Stimulated activated naive CD8-positive, alpha-beta T cell treated with anti-CD3 and anti-CD28 coated beads, Interleukin-15, Interleukin-2, amounts not matched to agents 100 U/mL and 50 U/mL, for 24 hours (primary cell): ENCODE measurements at places on chromosomes 1 and 21.

DNA sequence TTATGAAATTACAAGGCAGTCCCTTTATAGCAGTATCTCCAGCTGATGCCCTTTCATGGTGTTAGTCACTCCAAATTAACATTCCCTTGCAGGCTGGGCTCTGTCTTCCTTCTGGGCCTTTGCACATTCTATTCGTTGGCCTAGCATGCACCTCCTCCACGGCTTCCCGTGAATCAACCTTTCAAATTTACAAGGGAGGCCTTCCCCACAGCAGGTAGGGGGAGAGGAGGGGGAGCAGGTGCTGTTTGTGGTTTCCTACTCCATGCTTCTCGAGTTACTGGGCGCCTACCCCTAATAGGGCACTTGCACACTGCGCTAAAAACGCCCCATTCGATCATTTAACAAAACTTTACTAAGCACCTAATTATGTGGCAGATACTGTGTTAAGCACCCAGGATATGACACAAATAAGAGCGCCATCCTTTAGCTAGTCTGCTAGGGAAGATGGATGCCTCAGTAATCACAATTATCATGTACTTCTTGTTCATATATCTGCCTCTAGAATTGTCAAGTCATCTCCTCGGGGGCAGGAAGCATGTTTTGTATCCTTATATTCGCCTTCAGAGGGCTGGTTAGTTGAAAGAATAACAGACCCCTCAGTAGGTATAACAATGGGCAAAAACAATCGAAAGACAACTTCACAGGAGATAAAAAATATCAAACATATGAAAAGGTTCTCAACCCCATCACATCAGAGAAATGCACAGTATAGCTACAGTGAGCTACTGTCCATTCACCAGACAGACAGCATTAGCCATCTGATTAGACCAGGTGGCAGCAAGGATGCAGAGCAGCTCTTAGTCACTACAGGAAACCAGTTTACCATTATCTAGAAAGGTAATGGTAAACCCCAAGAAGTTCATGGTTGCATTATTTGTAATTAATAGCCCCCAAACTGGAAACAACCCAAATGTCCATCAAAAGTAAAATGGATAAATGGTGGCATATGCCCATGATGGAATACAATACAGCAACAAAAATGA is 1.7 kb upstream of the ADAR start:
- DNase-seq: peak; percentile 58

DNA sequence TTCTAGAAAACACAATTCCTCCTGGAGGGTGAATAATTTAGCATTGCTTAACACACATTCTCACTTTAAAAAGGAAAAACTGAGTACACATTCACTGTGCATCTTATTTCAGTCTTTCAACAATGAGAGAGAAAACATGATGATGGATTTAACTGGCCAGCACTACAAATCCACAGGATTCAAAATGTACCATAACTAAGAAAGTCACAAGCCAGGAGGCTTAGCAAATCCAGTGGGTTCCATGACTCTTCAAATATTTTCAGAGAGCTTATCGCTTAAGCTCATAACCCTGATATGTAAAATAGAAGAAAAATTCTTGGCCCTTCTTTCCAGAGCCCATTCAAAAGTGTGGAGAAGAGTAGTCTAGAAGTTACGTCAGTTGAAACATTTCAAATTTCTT is 820.3 kb downstream of the LTN1 start:
- DNase-seq: no peak

GRCh38 chr1:219650880-219651279 is 38.0 kb upstream of the ZC3H11B start:
- DNase-seq: no peak

DNA sequence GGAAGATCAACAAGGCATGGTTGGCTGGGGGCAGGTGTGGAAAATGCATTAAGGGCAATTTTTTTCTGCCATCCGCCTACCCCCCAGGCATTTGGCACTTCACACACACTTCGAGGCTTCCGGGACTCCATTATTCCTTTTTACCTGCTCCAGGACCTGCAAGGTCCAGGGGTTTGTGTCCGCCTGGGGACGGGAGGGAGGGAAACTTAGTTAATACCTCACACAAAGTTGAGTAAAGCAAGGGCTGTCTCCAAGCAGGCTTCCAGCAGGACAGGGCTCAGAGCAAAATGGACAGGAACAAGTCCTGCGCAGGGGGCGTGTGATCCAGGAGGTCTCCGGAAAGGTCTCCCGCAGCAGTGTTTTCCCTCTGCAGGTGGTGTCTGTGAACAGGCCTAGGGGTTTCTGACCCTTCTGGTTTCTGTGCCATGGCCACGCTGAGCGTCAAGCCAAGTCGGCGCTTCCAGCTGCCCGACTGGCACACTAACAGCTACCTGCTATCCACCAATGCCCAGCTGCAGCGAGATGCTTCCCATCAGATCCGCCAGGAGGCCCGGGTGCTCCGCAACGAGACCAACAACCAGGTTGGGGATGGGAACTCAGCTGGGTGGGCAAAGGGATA is 712 bp downstream of the TEKT2 start:
- no peak for DNase-seq

GRCh38 chr1:74145086-74145485 is 52.9 kb downstream of the LRRIQ3 start:
- no peak for DNase-seq

- DNase-seq: peak; percentile 75
Observed at GRCh38 chr1:22131875-22132486, 10.9 kb downstream of the WNT4 start.

GRCh38 chr1:160083968-160084770 is 2.8 kb downstream of the KCNJ9 start:
- peak; percentile 79 for DNase-seq

DNA sequence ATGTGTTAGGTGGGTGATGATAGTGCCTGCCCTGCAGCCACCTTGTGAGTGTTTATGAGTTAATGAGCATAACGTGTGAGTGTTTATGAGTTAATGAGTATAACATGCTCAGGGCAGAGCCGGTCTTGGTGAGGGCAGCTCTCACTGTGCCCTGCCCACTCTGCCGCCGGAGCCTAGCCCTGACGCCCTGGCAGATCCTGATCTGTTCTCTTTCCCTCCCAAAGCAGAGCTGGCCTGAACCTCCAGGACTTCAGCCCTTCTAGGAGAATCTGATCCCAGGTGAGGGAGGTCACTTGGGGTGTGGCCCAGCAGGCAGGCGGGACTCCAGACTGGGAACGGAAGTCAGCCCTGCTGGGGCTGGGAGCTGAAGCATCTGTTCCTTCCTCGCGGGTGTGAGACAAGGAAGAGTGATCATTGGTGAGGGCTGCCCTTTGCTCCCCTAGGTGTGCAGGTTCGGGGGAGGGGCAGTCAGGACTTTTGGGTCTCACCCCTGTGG is 5.7 kb downstream of the FBLIM1 start:
- no peak for DNase-seq

- DNase-seq: no peak
Observed at GRCh38 chr1:238964631-238965030, 421.7 kb upstream of the CHRM3 start.

DNA sequence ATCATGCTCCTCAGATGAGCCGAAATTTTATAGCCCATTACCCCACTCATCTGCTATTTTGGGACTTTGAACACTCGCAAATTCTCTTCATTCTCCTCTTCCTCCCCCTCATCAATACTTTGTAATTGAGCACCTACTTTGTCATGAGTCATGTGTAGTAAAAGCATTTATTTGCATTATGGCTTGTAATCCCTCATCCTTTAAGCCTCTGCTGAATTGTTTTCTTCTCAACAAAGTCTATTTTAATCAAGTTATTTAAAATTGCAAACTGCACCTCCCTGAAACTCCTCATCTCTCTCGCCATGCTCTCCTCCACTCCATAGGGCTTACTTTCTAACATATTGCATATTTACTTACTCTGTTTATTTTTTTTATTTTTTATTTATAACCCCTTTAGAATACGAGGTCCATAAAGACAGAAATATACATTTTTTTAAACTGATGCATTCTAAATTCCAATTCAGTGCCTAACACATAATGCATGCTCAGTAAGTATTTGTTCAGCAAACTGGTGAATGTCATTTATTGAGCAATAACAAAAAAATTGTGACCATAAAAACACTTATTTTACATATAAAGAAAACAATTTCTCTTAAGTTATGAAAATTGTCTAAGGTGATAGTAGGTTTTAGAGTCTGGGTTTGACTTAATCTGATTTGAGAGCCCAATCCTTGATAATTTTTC is 161.7 kb downstream of the FASLG start:
- no peak for DNase-seq

- no peak for DNase-seq
Observed at GRCh38 chr1:161499099-161500039, 5.9 kb upstream of the FCGR2A start.

- DNase-seq: no peak
Observed at GRCh38 chr1:194339471-194339870, 1153.1 kb upstream of the B3GALT2 start.

DNA sequence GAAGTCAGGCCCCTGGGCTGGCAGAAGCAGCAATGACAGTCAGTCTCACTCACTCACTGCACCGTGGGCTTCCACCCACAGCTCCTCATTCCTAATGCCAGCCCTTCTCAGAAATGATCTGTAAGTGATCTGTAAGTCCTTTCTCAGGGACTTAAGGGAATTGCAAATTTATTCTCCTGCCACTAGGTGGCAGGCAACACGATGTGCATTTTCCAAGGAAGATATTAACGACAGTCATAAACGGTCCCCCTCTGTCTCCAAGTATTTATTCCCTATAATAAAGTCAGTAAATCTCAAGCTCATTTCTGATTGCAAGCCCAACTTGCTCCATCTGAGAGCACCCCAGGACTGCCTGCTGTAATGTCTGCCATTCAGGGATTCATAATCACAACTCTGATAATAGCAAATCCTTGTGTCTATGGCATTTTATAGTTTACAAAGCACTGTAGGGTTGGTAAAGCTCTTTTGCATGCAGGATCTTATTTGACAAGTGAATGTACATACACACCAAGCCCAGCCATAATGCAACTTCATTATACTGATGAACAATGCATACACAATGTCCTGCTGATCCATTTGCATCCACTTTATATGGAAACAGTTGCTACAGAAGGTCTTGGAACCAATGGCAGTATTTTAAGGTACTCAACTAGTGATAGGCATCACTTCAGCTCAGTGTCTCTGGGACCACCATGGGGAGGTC is 380.5 kb upstream of the CAMK1G start:
- no peak for DNase-seq

- no peak for DNase-seq
Observed at GRCh38 chr1:55535724-55536544, 320.8 kb upstream of the USP24 start.

GRCh38 chr1:64873576-64873975 is 92.8 kb downstream of the JAK1 start:
- no peak for DNase-seq

DNA sequence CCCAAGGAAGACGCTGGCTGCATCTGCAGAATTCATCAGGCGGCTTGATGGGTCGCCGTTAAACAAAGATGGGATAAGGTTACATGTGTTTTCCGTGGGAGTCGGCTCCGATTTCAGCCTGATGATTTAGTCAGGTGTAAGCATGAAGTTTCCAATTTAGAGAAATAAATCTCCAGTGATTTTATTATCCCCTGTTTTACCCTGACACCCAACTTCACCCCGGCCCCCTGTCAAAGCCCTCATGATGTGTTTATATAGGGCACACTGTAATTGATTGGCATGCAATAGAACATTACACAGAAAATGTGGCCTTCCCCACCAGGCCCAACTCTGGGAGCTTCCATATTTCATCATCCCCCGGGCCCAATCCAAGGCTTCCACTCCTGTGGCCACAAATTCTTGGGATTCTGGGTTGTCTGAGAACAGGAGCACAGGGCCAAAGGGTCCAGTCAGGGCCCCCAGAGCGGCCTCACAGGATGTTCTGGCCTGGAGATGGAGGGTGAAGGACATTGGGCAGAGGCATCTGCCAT is 72.5 kb downstream of the FOXD2 start:
- no peak for DNase-seq

DNA sequence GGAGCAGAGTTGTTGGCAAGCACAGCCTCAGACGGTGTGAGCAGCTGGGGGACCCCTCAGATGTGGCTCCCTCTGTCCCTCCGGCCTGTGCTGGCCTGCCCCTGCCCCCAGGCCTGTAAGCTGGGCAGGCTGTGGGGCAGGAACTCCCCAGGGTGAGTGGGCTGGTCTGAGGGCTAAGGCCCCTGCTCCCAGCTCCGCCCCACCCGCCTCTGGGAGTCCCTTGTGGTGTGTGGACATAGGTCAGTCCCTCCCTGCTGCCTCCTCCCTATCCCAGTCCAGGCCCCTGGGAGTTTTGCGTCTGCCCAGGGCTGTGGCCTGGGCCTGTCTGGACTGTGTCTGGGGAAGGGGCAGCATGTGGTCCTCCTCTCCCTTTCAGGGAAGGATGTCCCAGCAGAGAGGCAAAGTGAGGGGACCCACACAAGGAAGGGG is 3.6 kb upstream of the VWA1 start:
- no peak for DNase-seq

- no peak for DNase-seq
Observed at GRCh38 chr1:170741678-170742077, 77.7 kb downstream of the PRRX1 start.

DNA sequence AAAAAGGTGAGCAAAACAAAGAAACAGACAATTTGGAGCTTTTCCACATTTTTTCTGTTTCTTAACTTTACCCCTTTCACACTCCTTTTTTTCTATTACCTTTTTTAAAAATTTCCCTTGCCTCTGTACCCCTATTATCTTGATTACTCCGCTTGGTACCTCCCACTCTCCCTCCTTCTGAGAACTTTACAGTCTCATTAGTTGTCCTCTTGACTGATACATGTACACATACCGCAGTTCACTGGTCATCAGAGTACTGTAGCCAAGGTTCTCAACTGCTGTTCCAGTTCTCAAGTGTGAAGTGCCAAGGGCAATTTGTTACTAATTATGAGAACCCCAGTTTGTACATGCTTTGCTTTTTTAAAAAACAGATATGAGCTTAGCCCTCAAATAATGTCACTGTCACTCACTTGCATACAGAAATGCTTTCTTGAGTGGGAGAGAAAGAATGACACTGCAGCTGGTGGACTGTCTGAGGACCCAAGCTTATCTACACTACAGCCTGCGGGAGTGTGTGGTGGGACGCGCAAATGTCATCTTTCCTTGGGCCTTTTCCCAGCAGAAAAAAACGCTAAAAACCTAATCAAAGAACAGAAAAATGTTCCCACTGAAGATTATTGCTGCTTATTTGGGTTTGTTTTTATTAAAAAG is 160.8 kb downstream of the DISP1 start:
- no peak for DNase-seq

- no peak for DNase-seq
Observed at GRCh38 chr1:206094024-206094423, 23.2 kb downstream of the AVPR1B start.

DNA sequence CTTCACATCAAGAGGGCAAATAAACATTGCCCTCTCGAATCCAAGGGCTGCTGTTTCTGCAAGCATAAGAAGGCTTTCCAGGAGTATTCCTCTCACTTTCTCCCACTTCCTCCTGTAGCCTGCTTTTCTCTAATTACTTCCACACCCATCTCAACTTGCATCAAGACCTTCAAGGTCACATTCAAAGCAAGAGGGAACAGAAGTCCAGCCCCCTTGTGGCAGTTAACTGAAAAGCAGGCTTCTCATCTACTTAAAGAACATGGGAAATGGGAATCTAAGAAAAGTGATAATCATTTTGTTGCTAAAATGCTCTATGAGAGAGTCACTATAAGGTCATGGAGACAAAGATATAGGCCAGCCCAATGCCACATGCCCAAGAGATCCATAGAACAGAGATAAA is 874.4 kb downstream of the KCNT2 start:
- DNase-seq: no peak
